ENCODE measurements at places on chromosomes 3 and 15.
A peak's percentile ranks its signal among the peaks of the same experiment; 100 is the strongest.

DNA sequence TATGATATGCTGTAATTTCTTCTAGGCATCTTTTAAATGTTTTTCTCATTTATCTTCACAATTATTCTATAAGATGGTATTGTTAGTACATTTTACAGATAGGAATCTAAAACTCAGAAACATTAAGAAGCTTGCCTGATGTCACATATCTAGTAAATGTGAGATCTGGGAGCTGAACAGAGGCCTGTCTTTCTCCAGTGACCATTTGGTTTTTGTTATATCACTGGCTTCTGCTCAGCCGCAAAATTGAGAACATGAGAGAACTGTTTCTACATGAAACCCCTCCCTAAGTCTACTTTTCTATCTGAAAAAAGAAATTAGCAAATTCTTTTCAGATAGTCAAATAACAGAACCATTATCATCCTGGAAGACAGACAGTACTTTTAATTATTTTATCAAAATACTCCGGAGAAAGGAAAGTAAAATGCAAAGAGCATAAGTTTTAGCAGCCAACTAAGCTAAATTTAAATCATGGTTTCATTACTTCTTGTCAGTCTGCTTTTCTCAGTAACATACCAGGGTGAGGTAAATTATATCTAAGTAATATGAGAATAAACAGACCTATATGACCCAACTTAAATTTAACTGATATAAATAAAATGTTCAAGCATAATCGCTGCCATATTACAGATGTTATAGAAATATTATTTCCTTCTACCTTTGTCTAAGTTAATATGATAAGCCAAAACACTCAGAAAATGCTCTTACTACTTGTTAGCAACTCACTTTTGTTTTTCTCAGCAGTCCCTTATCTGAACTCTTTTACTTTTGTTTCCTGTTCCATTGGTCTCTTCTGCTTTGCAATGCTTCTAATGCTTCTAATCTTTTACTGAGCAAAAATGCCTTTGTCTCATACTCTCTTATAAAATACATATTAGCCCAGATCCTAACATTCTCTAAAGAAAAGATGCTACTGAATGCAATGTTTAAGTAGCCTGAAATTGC, 68.0 kb upstream of the MBNL1 start:
- no peak for DNase-seq

DNA sequence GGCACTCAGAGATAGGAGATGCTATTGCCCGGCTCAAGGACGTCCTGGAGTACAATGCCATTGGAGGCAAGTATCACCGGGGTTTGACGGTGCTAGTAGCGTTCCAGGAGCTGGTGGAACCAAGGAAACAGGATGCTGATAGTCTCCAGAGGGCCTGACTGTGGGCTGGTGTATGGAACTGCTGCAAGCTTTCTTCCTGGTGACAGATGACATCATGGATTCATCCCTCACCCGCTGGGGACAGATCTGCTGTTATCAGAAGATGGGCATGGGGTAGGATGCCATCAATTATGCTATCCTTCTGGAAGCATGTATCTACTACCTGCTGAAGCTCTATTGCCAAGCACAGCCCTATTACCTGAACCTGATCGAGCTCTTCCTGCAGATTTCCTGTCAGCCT, 26.4 kb downstream of the BCL2A1 start:
- DNase-seq = no peak

DNA sequence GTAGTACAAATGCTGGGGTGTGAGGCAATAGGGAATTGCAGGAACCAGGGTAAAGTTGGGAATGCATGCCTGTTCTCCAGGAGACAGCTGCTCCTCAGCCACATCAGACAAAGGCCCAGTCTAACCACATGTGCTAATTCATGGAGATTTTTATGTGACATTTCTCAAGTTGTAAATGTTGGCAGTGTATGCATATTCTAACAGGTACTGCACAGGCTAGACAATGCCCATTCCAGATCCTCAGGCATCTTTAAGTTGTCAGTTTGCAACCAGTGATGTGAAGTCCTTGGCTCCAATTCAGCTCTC, 84.9 kb downstream of the EEFSEC start:
- peak; percentile 34 for DNase-seq

DNA sequence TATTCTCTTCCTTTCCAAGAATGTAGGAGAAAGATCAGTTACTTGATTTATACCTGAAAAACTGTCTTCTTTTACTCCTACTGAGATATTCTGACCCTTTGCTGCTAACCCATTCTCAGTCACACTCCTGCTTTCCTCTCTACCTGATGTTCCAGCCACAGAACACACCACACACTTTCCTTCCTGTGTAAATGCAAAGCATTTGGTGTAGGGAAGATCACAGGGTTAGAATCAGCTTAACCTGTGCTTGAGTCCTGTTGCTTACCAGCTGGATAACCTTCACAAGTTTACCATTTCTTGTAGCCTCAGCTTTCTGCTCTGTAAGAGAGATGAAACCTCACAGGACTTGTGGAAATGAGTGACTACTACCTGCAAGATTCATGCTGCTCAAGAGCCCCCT, 489.8 kb upstream of the GOLIM4 start:
- no peak for DNase-seq

DNA sequence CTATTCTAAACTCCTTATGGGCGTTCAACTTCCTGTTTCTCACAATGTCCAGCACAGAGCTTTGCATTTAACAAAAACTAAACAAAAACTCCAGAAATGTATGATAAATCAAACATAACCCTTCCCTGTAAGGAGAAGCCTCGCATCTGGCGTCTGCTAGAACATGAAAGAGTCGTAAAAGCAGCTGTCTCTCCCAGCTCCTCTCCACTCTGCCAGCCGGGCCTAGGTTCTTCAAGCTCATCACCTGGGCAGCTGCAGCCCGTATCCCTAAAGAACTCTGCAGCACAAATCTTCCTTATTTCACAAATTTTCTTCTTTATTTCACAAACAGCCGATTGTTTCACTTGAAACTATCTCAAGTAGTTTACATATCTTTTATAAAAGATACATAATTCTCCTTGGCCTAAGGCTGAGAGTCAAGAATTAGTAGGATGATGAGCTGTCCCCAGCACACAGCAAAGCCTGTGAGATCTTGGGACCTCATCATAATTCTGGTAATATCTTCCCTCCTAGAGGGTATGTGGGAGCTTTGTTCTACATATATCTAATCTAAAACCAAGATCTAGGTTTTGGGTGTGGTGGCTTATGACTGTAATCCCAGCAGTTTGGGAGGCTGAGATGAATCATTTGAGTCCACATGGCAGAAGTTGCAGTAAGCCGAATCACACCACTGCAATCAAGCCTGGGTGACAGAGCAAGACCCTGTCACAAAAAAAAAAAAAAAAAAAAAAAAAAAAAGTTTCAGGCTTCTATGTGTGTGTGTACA, 35.3 kb downstream of the ANXA2 start:
- DNase-seq = peak; percentile 76

GRCh38 chr15:65641768-65642475, 20.2 kb downstream of the SLC24A1 start:
- DNase-seq = no peak

DNA sequence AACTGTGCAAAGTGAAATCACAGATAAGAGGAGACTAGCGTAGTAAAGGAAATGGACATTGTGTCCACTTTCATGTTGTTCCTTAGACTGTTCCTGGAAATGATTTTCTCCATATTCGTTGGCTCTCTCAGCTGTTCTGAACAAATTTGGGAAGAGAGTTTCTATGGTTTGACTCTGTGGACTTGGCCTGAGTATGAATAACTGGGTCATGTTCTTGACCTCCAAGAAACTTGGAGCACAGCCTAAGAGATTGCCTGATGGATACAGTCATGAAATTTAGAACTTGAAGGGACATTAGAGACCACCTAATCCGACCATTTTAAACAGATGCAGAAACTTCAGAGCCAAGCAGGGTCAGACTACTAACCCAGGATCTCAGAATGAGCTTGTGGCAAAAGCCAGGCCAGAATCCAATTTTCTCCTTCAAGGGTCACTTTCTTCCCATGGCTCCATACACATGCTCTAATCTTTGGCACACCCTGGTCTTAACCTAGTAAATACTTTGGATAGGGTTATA, 430.4 kb downstream of the RBMS3 start:
- DNase-seq = no peak

DNA sequence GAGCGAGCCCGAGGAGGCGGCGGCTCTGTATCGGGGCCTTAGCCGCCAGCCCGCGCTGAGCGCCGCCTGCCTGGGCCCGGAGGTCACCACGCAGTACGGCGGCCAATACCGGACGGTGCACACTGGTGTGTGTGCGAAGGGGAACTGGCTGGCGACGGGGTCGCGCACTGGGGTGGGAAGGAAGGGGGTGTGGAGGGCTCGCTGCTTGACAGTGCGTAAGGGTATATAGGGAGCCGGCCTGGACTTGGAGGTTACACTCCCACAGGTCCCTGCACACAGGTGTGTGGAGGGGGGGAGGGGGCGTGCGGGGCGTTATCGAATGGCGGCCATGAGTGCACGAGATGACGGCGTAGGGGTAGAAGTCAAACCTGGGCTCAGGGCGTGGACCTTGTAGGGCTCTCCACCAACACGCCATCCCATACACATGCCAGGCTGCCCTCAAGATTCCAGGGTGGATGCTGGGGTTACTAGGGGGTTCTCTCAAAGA, 389 bp downstream of the APEH start:
- no peak for DNase-seq

- DNase-seq = no peak
These were observed 96.3 kb upstream of the HERC1 start for GRCh38 chr15:63930034-63930433.

DNA sequence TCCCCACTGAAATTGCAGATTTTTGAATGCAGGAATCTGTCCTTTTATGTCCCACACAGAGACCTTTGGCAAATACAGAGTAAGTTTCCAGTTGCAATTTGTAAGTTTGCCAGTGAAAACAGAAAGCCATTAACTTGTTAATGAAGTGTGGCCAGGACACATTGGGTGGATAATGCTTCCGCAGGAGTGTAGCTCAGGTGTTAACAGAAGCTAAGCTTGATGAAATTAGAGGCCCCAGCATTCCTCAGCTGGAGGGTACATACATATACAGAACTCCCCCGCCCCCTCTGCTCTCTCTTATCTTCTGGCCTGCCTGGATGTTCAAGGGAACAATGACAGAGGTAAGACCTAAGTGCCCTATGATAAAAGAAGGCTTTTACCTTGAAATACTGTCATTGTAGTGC, 8.1 kb upstream of the LRRC2 start:
- no peak for DNase-seq

- no peak for DNase-seq
These were observed 173.6 kb downstream of the ZBTB20 start for GRCh38 chr3:114973536-114973935.

DNA sequence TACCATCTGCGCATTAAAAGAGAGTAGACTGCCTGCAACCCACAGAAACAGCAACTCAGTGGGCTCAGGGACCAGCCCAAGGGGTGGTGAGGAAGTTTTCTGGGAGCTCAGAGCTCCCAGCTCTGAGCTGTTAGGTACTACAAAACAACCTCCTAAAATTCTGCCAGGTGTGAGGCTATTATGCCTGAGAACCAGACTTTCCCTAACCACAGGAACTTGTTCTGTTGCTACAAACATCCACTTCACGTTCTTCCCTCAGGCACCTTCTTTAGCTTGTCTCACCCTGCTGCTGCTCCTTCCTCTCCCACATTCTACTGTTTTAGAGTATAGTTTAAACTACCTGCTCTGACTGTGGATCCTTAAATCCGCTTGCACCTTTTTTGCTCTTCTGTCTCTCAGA, 399.4 kb downstream of the ROBO1 start:
- no peak for DNase-seq

DNA sequence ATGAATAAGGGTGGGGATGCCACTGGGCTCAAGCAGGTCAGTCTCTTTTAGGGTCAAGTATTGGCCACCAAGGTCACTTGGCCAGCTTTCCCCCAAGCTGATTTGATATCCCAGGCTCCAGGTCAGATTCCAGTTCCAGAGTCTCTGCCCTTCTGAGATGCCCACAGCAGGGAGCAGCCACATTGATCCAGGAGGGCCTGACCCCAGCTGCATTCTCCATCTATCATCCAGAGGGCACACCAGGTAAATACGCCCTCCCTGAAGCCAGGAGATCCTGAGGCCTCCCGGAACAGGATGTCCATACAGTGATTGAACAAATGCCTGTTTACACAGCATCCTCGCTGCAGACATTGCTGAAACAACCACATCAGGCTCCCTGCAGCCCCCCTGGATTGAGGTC, 264.6 kb upstream of the TLE3 start:
- DNase-seq = no peak

DNA sequence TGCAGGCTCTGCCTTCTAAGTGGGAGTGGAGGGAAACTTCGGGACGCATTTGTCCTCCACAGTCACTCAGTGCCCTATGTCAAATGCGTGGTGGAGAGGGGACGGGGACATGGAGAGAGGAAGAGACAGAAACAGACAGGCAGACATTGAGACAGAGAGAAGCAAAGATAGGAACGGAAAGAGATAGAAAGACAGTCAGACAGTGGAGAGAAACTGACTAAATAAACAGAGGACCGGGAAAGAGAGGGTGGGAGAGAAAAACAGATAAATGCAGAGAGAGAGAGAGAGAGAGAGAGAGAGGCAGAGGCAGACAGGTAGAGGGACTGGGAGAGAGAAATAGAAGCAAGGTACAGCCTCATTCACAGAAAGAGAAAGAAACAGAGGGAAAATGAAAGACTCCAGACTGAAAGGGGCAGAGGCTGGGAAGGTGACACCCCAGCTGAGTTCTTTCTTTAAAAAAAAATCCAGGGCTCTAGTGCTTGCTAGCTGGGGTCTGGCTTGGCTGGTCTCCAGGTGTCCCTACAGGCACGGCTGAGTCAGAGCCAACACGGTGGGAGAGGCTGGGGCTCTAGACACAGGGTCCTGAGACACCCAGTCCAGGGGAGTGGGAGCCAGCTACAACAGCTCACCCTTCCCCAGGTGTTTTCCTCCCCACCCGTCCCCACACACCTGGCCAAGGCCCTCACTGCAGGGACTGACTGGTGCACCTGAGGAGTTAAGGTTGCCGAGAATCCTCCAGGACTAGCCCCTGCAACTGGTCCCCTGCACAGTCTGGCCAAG, 506.1 kb upstream of the PROK2 start:
- DNase-seq = no peak

DNA sequence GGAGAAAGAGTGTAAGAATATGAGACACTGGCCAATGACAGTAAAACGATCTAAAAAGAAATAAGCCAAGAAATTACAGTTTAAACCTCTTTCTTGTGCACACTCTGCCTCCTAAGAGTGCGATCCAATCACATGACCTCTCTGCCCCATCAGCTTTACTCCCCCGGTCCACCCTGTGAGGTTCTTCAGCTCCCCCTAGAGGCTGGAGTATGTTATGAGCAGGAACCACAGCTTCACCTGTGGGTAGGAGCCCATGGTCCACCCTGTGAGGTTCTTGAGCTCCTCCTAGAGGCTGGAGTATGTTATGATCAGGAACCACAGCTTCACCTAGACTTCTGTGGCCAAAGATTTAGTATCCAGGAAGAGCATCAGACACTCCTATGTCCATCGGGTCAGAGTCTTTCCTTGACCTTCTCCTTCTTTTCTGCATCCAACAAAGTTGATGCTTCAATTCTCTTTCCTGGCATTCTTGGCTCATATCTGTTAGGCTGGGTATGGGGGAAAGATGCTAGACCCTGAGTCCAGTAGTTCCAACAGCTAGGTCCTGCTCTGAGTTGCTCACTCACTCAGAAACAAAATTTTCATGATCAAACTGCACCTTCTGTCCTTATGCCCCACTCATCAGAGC, 164.0 kb downstream of the MINAR1 start:
- DNase-seq = peak; percentile 77
